ENCODE measurements at places on chromosomes 12 and 14.

DNA sequence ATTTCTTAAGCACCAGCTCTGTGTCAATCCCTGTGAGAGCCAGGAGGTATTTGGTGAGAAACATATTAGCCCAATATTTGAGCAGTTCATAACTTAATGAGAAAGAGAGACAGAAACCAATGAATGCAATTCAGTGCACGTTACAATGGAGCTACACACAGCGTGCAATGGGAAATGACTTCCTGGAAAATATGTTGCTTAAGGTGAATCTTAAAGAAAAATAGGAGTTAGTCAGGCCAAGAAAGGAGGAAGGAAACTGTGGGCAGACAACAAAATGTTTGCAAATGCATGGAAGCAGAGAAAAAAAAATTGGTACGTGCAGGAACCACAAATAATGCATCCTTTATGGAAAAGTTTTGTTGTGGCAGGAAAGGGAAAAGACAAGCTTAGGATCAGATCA is 481.7 kb downstream of the BCAT1 start:
- DNase-seq: no peak
- H3K4me1 ChIP-seq: no peaks in the 10 kb centered on the region
- H3K27ac ChIP-seq: no peak overlapping the region
- no peak overlapping the region for H3K4me3 ChIP-seq

DNA sequence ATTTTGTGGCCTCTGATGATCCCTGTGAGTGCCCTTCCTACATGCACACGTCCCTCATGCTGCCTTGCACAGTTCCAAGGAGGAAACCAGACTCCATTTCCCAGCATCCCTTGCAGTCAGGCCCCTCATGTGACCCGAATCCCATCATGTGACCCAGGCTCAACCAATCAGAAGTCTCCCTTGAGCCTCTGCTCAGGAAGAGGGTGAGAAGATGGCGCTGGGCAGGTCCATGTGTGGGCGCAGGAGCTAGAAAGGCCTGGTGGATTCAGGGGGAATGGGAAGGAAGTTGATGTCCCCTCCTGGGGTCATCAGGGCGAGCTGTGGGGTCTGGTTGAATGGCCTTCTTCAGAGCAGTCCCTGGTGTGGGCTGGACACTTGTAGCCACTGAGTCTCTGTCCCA is 240.5 kb downstream of the ADGRD1 start:
- H3K4me1 ChIP-seq: no peaks in the 10 kb centered on the region
- H3K4me3 ChIP-seq: no peak overlapping the region
- no peaks in the 10 kb centered on the region for H3K27me3 ChIP-seq
- no peak overlapping the region for H3K27ac ChIP-seq
- no peak for DNase-seq
- no peaks in the 10 kb centered on the region for H3K36me3 ChIP-seq

- no peak overlapping the region for H3K4me3 ChIP-seq
- H3K27me3 ChIP-seq: no peaks in the 10 kb centered on the region
- DNase-seq: no peak
- H3K27ac ChIP-seq: no peak overlapping the region
- peaks cover 4% of the 10 kb centered on the region for H3K4me1 ChIP-seq
Observed at GRCh38 chr12:104569346-104570173, 112.8 kb downstream of the CHST11 start.

GRCh38 chr12:105899589-105899988 is 239.2 kb downstream of the NUAK1 start:
- no peak for DNase-seq
- H3K4me3 ChIP-seq: no peak overlapping the region
- H3K27ac ChIP-seq: no peak overlapping the region
- no peaks in the 10 kb centered on the region for H3K27me3 ChIP-seq

- no peak for DNase-seq
- no peak overlapping the region for H3K27ac ChIP-seq
- H3K4me3 ChIP-seq: no peak overlapping the region
- no peaks in the 10 kb centered on the region for H3K36me3 ChIP-seq
Observed at GRCh38 chr12:58356794-58357193, 415.4 kb downstream of the ATP23 start.

GRCh38 chr12:129552996-129553750 is 350.7 kb downstream of the TMEM132D start:
- H3K27ac ChIP-seq: no peak overlapping the region
- H3K4me1 ChIP-seq: no peaks in the 10 kb centered on the region
- no peak overlapping the region for H3K4me3 ChIP-seq
- no peaks in the 10 kb centered on the region for H3K36me3 ChIP-seq
- no peak for DNase-seq
- no peaks in the 10 kb centered on the region for H3K27me3 ChIP-seq

DNA sequence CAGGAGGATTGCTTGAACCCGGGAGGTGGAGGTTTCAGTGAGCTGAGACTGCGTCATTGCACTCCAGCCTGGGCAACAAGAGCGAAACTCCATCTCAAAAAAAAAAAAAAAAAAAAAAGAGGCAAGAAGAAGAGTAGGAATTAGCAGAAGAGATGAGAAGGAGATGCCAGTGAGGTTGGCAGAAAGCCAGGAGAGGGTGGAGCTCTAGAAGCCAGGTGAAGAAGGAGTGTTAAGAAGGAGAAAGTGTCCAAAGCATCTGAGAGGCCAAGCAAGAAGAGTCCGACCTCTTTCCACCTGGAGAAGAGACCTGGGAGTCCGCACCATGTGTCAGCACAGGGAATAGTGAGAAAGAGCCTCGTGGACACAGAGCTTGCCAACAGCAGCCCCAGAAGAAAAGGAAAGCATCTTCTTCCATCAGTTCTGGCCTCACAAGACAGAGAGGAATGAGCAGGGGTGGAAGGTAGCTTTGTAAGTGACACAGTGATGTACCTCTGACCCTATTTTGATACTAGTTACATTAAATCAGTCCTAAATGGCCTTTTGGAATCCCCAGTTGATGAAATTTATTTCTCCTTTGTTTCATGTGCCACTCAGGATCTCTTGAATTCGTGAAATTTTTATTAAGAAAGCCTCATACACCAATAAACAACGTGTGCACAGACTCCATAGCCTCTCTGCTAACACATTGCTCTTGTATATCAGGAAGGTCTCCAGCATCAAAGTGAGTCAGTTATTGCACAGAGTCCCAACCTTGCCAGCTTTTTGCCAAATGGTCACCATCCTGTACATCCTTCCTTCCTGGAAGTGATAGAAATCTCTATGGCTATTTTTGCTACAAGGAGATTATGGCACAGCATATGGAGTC is 70.6 kb downstream of the SAMD4A start:
- H3K4me1 ChIP-seq: peaks cover 11% of the 10 kb centered on the region
- H3K4me3 ChIP-seq: no peak overlapping the region
- no peaks in the 10 kb centered on the region for H3K27me3 ChIP-seq

DNA sequence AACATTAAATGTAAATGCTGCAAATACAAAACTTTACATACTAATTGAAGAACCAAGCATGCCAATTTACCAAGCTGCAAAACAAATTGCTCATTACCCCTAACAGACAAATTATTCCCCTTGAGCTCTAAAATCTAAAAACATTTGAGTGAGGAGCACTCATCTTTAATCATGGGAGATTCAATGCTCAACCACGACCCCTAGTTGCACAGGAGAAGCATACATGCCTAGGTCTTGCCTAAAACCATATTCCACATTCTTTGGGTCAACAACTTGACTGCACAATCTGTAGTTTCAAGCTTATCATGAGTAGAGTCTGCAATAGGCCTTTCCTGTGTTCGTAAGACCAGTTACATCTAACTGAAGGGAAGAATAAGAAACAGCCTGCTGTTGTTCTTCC is 69.7 kb downstream of the MGAT4C start:
- H3K36me3 ChIP-seq: no peaks in the 10 kb centered on the region
- peaks cover 3% of the 10 kb centered on the region for H3K4me1 ChIP-seq
- no peak overlapping the region for H3K4me3 ChIP-seq
- no peak overlapping the region for H3K27ac ChIP-seq
- no peak for DNase-seq

DNA sequence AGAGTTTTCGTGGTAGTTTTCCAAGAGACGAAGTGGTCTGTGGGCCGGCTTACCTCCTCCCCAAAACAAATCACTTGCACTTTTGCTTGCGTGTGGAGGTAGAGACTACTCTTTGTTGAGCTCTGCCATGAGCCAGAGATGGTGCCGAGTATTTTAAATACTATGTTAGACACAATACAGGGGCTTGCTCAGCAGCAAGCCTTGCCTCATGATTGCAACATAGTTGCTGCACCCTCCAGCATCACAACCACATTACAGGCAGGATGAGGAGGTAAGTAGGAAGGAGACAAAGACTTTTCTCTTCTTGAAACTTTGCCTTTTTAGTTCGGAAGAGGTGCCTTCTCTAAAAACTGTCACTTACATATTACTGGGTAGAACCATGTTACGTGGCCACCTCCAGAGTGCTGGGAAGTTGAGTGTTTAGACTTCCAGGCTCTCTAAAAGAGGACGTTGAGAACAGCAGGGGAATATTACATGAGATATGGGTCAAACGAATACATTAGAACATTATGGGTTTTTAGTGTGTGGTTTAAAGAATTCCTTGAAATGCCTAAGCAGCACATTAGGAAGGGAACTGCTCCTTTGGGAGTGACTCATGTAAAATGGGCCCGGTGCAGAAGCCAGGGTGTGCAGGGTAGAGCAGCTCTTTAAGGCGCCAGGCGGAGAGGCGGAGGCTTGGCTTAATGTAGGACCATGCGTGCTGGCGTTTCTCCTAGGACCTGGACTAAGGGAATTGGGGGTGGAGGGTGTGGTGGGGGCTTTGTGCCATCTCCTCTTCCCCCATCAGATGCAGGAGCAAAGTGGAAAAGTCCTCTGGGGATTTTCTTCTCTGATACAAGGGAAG is 110.6 kb upstream of the PRMT8 start:
- peaks cover 14% of the 10 kb centered on the region for H3K27me3 ChIP-seq
- no peaks in the 10 kb centered on the region for H3K36me3 ChIP-seq
- DNase-seq: no peak
- no peaks in the 10 kb centered on the region for H3K4me1 ChIP-seq
- no peak overlapping the region for H3K4me3 ChIP-seq

- H3K36me3 ChIP-seq: no peaks in the 10 kb centered on the region
- no peak for DNase-seq
- no peak overlapping the region for H3K27ac ChIP-seq
- no peaks in the 10 kb centered on the region for H3K4me1 ChIP-seq
- no peak overlapping the region for H3K4me3 ChIP-seq
- no peaks in the 10 kb centered on the region for H3K27me3 ChIP-seq
Observed at GRCh38 chr12:83186419-83186818, 499.7 kb downstream of the TMTC2 start.

DNA sequence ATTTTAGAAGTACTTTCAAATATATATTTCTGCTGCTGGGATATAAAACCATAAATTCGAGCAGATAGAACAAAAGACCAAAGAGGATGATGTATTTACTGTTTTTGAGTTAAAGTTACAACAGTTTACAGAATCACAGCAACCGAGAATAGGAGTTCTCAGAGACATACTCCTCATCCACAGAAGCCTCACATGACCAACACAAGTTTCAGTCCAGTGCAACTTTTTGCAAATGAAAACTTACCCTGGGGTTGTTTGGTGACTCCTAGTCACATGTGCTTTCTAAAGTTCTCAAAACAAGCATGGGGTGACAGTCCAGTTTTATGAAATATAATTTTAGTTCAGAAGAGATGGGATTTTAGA is 117.1 kb downstream of the PRKCH start:
- H3K27ac ChIP-seq: no peak overlapping the region
- peaks cover 4% of the 10 kb centered on the region for H3K4me1 ChIP-seq
- H3K4me3 ChIP-seq: no peak overlapping the region
- H3K27me3 ChIP-seq: no peaks in the 10 kb centered on the region
- no peaks in the 10 kb centered on the region for H3K36me3 ChIP-seq
- no peak for DNase-seq

DNA sequence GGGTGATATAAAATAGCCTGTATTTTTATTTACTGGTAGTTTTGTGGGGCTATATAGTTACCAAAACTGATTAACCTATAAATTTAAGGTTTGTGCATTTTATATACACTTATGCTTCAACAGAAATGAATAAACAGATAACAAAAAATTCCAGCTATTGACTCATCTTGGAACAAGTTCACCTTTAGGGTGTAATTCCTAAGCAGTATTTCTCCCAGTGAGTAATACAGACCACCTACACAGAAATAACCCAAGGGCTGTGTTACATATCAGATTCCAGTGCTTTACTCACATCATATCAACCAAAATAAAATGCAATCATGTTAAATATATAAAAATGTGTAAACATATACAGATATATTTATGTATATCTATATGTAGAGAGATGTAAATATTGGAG is 345.6 kb downstream of the ADAMTS20 start:
- no peaks in the 10 kb centered on the region for H3K36me3 ChIP-seq
- no peaks in the 10 kb centered on the region for H3K27me3 ChIP-seq
- no peak overlapping the region for H3K4me3 ChIP-seq

- peak overlapping the region; percentile 91 for H3K4me3 ChIP-seq
- no peaks in the 10 kb centered on the region for H3K4me1 ChIP-seq
- no peaks in the 10 kb centered on the region for H3K36me3 ChIP-seq
Observed at GRCh38 chr12:8082808-8083100, 680 bp downstream of the NECAP1 start.

All from neuronal stem cell (in vitro differentiated cells).